CD4-positive, alpha-beta T cell treated with Interferon alpha-2 for 1 hour (primary cell): ENCODE measurements at places on chromosomes 2 and 18.

DNA sequence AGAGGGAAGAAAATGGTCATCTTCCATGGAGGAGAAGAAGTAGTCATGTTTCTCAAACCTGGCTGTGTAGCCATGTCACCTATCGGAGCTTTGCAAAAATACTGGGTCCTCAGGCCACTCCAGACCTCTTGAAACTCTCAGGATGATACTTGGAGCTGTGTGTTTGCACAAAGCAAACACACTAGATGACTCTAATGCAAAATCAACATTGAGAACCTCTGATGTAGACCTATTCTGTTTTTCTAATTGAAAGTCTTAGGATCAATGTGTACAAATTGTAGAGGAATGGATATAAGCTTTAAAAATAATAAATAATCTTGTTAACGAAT, 444.3 kb downstream of the RND3 start:
- DNase-seq = no peak

DNA sequence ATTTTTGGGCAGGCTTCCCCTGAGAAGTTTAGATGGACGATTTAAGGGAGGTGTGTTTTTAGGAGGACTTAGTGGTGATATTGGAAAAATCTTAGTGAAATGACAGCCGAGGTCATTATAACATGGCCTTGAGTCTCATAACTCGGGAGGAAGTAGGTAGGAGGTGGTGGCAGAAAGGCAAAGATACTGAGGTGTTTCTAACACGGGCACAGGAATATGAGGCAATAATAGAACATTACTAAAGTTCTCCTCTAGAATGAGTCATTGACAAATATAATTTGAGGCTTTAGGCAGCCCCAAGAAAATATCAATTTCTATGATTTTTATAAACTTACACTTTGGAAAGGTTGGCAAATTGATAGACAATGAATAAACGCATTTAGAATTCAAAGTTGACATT, 146.1 kb upstream of the ZEB2 start:
- DNase-seq = no peak

- no peak for DNase-seq
Measured at GRCh38 chr2:212032032-212032431, 506.6 kb downstream of the ERBB4 start.

GRCh38 chr2:10012963-10013461, 30.3 kb upstream of the KLF11 start:
- no peak for DNase-seq

- no peak for DNase-seq
Measured at GRCh38 chr2:120797421-120798221, 62.0 kb downstream of the GLI2 start.
